NCI-H526 treated with DMSO at 0.1 percent for 48 hours (cell line): ENCODE measurements at places on chromosomes 16 and 17.

- DNase-seq = peak; percentile 81
Measured at GRCh38 chr17:59366773-59367656, 35.6 kb downstream of the YPEL2 start.

DNA sequence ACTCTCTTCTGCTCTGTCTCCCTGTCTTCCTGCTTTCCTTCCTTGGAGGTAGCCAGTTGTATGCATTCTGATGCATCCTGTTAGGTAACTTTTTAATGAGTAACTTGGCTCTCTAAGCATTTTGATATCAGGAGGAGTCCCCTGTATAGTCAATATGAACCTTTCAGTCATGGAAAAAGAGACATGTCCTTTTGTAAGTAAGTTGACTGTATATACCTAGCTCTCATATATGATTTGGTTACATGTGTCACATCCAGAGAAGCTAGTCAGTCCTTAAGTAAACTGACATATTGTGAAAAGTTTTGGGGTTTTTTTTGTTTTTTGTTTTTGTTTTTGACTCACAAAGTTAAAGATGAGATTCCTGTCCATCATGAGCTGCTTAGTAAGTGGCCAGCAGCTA, 18.8 kb downstream of the UTP18 start:
- DNase-seq = no peak

DNA sequence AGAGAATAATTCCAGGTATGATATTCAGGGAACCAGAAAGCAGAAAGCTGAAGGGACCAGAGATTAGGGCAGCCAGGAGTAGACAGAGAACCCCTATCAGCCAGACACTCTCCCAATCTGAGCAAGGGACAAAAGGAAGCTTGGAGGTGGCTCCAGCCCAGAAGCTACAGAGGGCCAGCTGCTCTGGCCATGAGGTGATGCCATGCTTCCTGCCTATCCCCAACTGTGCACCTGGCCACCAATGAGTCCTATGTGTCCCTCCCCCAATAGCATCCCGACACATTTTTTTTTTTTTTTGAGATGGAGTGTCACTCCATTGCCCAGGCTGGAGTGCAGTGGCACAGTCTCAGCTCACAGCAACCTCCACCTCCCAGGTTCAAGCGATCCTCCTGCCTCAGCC, 30.0 kb downstream of the NSMCE1 start:
- no peak for DNase-seq

- DNase-seq = no peak
Measured at GRCh38 chr16:3589441-3589921, 12.3 kb upstream of the NLRC3 start.

DNA sequence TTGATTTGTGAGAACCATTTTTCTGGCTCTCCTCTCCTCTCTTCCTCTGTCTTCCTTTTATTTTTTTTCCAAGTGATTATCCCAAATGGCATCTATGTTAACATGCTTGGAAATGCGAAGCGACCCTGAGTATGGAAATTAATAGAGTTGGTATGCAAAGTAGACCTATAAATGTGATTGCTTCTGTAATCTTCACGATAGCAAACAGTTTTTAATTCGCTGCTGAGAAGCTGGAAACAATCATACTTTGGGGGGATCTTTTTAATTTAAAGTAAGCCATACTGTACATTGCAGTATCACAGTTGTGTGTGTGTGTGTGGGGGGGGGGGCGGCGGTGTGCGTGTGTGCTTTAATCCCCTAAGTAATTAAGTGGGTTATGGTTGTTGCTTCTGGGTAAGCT, 233.3 kb downstream of the CDH13 start:
- peak; percentile 11 for DNase-seq

GRCh38 chr16:28003923-28004322, 59.6 kb downstream of the GSG1L start:
- no peak for DNase-seq

DNA sequence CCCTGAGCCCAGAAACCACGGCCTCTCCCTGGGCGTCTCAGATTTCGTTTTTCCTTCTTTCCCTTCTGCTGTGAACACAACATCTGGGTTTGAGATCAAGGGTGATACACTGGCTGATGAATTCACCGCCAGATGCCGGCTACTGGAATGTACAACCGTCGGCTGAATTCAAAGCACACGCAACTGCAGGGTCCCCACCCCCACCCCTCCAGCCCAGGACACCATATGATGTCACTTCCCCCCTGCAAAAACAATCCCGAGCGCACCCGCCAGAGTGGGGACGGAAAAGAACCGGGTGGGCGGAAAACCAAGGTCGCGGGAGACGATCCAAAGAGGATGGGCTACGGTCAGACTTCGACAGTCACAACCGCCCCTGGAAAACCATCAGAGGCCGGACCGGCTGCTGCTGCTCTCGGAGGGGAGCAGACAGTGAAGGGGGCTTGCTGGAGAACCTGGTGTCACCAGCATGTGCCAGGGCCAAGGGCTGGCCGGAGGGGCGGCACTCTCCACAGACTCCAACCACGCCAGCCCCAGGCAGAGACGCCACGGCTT, 23.3 kb downstream of the CEP295NL start:
- DNase-seq = no peak

- no peak for DNase-seq
Measured at GRCh38 chr17:8664456-8665126, 34.1 kb upstream of the MYH10 start.

- no peak for DNase-seq
Measured at GRCh38 chr16:80733407-80733806, 71.0 kb downstream of the CDYL2 start.

GRCh38 chr17:38738007-38738662, 8.0 kb downstream of the CISD3 start:
- no peak for DNase-seq

- DNase-seq = no peak
Measured at GRCh38 chr16:57863434-57864160, 61.3 kb upstream of the KIFC3 start.

DNA sequence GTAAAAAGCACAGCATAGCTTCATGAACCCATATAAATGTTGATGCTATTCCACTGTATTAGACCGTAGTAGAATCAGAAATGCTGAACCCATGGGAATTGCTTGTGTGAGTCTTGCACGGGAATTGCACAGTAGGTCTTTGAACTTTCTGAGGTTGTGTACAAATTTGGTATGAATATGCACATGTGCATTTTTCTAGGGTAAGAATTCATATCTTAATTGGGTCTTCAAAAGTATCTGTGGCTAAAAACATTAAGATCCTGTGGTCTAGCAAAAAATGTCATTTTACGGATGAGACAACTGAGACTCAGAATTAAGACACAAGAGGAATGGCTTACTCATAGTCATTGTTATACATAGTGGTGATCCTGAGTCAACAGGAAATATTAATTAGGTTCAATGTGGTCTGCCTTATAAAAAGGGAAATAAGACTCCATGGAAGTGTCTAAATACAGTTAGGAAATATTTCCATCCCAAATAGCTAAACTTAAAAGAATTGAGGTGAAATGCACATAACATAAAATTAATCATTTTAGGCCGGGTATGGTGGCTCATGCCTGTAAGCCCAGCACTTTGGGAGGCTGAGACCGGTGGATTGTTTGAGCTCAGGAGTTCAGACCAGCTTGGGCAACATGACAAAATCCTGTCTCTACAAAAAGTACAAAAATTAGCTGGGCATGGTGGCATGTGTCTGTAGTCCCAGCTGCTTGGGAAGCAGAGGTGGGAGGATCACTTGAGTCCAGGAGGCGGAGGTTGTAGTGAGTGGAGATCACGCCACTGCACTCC, 22.8 kb downstream of the TAOK1 start:
- no peak for DNase-seq

DNA sequence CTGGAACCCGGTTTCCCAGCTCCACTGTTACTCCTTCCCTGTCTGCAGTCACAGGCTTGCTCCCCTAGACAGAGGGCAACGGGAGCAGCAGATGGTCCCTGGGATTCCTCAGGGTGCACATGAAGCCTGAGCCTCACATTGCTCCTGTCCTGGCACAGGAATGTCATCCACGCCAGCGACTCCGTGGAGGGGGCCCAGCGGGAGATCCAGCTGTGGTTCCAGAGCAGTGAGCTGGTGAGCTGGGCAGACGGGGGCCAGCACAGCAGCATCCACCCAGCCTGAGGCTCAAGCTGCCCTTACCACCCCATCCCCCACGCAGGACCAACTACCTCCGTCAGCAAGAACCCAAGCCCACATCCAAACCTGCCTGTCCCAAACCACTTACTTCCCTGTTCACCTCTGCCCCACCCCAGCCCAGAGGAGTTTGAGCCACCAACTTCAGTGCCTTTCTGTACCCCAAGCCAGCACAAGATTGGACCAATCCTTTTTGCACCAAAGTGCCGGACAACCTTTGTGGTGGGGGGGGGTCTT, 1.6 kb upstream of the DECR2 start:
- DNase-seq = no peak

- DNase-seq = no peak
Measured at GRCh38 chr17:80662557-80662956, 117.9 kb downstream of the RPTOR start.

DNA sequence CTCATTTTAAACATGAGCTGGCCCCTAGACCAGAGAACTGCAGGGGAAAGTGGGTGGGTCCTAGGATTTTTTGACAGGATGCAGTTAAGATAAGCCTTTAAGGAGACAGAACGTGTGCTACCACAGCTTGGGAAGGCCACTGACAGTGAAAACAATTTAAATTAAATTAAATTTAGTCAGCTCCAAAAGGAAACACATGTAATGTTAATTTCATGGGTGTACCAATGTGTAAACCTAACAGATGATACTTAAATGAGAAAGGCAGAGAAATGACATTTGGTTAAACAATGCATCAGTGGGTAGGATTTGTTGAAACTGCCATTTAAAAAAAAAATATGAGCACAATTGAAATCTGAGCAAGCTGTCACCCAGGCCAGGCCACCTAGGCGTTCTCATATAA, 250.8 kb downstream of the XYLT1 start:
- no peak for DNase-seq

GRCh38 chr16:10935226-10935915, 6.9 kb downstream of the DEXI start:
- no peak for DNase-seq

- no peak for DNase-seq
Measured at GRCh38 chr16:31833047-31833446, 40.6 kb upstream of the ZNF267 start.

DNA sequence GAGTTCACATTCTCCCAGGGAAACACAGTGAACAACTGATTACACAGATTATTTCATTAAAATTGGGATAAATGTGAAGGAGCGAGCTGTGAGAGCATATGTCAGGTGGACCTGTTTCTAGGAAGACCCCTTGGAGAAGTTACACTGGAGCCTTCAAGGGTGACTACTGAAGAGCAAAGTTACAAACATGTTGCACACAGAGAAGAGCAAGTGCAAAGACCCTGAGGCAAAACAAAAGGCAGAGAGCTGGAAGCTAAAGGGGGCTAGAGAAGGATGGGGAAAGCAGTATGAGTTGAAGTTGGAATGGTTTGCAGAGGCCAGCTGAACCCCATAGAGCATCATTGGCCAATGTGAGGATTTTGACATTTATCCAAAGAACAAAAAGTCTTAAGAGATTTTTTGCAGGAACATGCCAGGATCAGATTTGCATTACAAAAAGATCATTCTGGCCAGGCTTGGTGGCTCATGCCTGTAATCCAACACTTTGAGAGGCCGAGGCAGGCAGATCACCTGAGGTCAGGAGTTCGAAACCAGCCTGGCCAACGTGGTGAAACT, 14.1 kb downstream of the PDZD9 start:
- DNase-seq = no peak

GRCh38 chr17:40963838-40964237, 2.9 kb downstream of the KRT39 start:
- no peak for DNase-seq

- no peak for DNase-seq
Measured at GRCh38 chr17:80790981-80791742, 200.5 kb upstream of the CHMP6 start.

GRCh38 chr16:17371299-17371698, 99.5 kb downstream of the XYLT1 start:
- DNase-seq = no peak

DNA sequence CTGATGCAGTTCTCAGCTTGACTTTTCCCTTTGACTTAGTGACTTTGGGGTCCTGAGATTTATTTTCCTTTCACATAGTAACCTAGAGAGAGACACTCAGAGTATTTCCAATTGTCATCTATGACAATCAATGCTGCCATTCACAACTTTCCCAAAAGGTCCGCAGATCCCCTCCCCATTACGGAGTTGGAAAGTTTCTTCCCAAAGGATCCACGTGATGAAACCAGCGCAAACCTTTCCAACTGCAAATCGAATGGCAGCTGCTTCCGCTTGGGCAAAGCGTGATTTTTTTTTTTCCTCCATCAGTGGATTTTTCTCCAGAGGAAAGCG, 538 bp upstream of the FCSK start:
- no peak for DNase-seq

- no peak for DNase-seq
Measured at GRCh38 chr17:58324056-58324408, 4.6 kb downstream of the TSPOAP1 start.

- no peak for DNase-seq
Measured at GRCh38 chr16:68360956-68361355, 50.1 kb downstream of the PRMT7 start.

DNA sequence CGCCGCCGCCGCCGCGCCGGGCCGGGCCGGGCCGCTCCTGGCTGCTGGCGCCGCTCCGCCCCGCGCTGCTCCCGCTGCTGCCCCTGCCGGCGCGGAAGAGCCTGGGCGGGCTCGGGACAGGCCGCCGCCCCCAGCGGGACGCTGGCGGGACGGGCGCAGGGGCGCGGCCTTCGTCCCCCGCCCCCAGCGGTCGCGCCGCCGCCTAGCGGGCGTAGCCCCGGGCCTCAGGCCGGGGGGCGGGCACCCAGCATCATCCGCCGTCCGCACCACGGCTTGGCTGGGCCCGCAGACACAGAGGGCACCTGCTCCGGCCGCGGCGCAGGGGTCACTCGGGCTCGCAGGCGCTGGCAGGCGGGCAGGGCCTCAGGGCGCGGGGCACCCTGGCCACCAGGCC, at the start of gene AMFR:
TSS of gene AMFR (minus strand) at position 107 of the 394 bp plus-strand sequence. CDS start 218 bp downstream, outside the sequence.
- DNase-seq = no peak

GRCh38 chr16:14113344-14113743, 42.2 kb downstream of the MRTFB start:
- DNase-seq = no peak
